Activated T-cell treated with anti-CD3 and anti-CD28 coated beads for 48 hours (primary cell): ENCODE measurements at places on chromosomes 4 and X.

- no peak for DNase-seq
These were observed 36.1 kb downstream of the NSG1 start for GRCh38 chr4:4422856-4423499.

DNA sequence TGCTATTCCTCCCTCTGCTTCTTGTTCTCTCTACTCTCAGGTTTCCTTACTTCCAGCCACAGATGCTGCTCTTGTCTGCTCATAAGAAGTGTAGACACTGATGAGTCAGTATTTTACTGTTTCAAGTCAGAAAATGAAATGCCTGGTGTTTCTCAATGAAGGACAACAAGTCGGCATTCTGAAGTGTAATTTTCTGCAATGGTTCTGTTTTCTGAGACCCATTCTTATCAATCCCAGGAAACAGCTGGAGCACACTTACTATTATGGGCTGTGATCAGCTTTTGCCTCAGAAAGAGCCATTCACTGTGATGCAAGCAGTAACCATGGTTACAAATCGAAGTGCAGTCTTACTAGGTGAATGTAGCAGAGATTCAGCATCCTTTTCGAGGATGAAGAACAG is 42.0 kb downstream of the SLC4A4 start:
- DNase-seq, result no peak

GRCh38 chr4:24836661-24837242 is 41.4 kb downstream of the SOD3 start:
- no peak for DNase-seq

DNA sequence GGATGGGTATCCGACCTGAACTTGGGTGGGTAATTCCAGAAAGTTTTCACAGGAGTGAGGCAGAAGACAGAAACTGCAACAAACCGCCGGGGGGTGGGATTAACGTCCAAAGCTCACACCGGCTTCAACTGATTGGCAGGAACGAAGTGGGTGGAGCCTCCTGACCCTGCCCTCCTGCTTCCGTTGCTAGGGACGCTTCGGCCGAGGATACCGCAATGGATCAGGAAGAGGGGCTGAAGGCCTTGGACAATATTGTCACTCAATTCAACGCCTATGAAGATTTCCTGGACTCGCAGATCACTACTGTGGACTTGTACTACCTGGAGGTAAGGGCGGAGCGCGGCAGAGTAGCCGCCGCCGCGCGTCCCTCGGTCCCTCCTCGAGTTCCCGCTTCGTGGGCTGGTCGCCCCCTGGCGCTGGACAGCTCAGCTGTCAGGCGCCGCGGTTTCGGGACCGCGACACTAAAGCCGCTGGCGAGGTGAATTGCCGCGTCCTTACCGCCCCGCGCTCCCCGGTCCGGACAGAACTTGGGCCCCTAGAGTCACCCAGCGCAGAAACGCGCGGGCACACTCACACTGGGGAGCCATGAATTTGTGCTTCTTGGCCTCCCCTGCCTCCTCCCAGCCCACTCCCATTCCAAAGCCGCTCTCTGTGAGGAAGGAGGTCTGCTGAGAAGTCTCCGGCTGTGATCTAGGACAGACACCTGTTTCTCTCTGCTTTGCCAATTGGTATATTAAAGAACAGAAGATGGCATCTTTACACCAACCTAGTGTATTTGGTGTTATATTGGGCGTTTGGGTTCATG is at the start of gene CFAP299:
Gene CFAP299 (plus strand): TSS at position 177 of the 805 bp plus-strand sequence.
- DNase-seq, result peak; percentile 66

- no peak for DNase-seq
These were observed 56.4 kb upstream of the TMEM150C start for GRCh38 chr4:82618103-82618720.
